ENCODE measurements at places on chromosomes 6 and 20.
A peak's percentile ranks its signal among the peaks of the same experiment; 100 is the strongest.

- no peak for DNase-seq
- H3K4me3 ChIP-seq = no peak overlapping the region
- H3K36me3 ChIP-seq = peaks cover 4% of the 10 kb centered on the region
- H3K27me3 ChIP-seq = no peaks in the 10 kb centered on the region
- no peaks in the 10 kb centered on the region for H3K4me1 ChIP-seq
- H3K27ac ChIP-seq = no peak overlapping the region
These were observed 74.6 kb downstream of the ATRN start for GRCh38 chr20:3545401-3545925.

- H3K4me3 ChIP-seq = peak overlapping the region; percentile 69
- DNase-seq = peak; percentile 98
- H3K36me3 ChIP-seq = no peaks in the 10 kb centered on the region
- H3K27ac ChIP-seq = peak overlapping the region; percentile 49
- peaks cover 13% of the 10 kb centered on the region for H3K4me1 ChIP-seq
These were observed 10.6 kb downstream of the TFAP2A start for GRCh38 chr6:10404107-10404798.

GRCh38 chr6:46983007-46983411 lies 59.1 kb downstream of the ADGRF1 start:
- H3K36me3 ChIP-seq = no peaks in the 10 kb centered on the region
- H3K4me3 ChIP-seq = no peak overlapping the region
- no peak overlapping the region for H3K27ac ChIP-seq
- no peaks in the 10 kb centered on the region for H3K4me1 ChIP-seq
- DNase-seq = peak; percentile 46
- H3K27me3 ChIP-seq = no peaks in the 10 kb centered on the region

DNA sequence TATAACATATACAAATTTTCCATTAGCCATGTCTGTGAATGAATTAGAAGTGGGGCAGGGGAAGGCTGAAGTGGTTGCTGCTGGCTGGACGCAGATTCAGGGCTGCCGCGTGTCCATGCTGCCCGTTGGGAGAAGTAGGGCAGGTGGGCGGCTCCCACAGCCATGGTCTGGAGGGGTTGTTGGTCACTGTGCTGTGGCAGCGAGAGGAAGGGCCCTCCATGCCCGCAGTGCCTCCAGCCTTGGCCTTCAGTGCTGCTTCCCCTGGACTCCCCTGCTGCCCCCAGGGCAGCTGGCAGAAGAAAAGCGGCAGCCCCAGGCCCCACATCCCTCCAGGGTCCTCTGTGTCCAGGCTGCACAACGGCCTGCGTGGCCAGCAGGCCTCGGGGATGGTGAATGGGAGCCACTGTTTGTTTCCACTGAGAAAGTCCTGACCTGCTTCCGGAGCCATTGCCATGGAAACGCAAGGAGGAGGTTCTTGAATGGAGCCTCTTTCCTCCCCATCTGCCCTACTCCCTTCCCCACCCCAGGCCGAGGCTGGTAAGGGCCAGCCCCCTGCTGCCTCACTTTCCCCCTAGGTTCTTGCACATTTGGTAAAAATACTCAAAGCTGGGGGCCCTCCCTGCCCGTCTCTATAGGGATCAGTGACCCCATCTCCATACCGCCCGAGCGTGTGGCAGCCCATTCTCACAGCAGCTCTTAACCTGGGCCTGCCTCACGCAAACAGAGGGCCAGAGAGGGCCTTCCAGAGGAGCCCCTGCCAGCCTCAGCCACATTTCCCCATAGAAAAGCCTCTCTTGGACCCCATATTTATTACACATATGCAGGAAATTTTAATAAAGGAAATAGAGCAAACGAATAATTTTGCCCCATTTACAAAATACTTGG lies 113.3 kb downstream of the SASH1 start:
- no peaks in the 10 kb centered on the region for H3K27me3 ChIP-seq
- peak; percentile 89 for DNase-seq
- H3K4me1 ChIP-seq = peaks cover 53% of the 10 kb centered on the region
- H3K36me3 ChIP-seq = peaks cover 7% of the 10 kb centered on the region
- peak overlapping the region; percentile 90 for H3K27ac ChIP-seq

All from spinal cord (tissue), 10 donors.